ENCODE measurements at places on chromosomes 5 and 9.

DNA sequence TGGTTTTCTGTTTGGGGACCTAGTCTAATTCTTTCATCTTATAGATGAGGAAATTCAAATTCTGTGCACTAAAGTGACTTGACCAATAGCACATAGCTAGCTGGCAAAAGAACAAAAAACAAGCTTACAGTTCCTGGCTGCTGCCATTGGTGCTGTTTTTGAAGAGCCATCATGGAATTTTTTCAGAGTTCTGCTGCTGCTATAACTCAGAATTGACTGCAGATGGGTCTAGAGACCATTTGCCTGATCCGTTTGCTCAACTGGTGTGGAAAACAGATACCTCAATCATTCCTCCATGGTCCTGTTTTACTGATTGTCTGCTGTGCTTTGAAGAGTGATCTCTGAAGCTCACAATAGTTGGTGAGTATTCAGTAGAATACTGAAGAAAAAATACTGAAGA is 15.2 kb downstream of the FBXL7 start:
- H3K4me3 ChIP-seq, result no peak overlapping the region
- no peaks in the 10 kb centered on the region for H3K36me3 ChIP-seq
- H3K27me3 ChIP-seq, result no peaks in the 10 kb centered on the region
- no peak overlapping the region for H3K27ac ChIP-seq

- DNase-seq, result no peak
- no peak overlapping the region for H3K4me3 ChIP-seq
- no peaks in the 10 kb centered on the region for H3K4me1 ChIP-seq
- no peaks in the 10 kb centered on the region for H3K27me3 ChIP-seq
- H3K27ac ChIP-seq, result no peak overlapping the region
Observed at GRCh38 chr5:36392186-36392585, 90.5 kb upstream of the RANBP3L start.

- H3K4me1 ChIP-seq, result no peaks in the 10 kb centered on the region
- DNase-seq, result no peak
- H3K27me3 ChIP-seq, result no peaks in the 10 kb centered on the region
Observed at GRCh38 chr9:71676460-71676859, 91.9 kb downstream of the CEMIP2 start.

GRCh38 chr9:126623667-126624478 is 10.1 kb downstream of the LMX1B start:
- peaks cover 10% of the 10 kb centered on the region for H3K4me1 ChIP-seq
- peaks cover 97% of the 10 kb centered on the region for H3K27me3 ChIP-seq
- H3K4me3 ChIP-seq, result no peak overlapping the region
- no peak overlapping the region for H3K27ac ChIP-seq
- H3K36me3 ChIP-seq, result no peaks in the 10 kb centered on the region
- peak; percentile 53 for DNase-seq

GRCh38 chr5:176296-176823 is 14.9 kb upstream of the LRRC14B start:
- H3K36me3 ChIP-seq, result peaks cover 10% of the 10 kb centered on the region
- no peaks in the 10 kb centered on the region for H3K27me3 ChIP-seq
- H3K4me3 ChIP-seq, result no peak overlapping the region
- peak; percentile 74 for DNase-seq
- no peak overlapping the region for H3K27ac ChIP-seq
- peaks cover 2% of the 10 kb centered on the region for H3K4me1 ChIP-seq

DNA sequence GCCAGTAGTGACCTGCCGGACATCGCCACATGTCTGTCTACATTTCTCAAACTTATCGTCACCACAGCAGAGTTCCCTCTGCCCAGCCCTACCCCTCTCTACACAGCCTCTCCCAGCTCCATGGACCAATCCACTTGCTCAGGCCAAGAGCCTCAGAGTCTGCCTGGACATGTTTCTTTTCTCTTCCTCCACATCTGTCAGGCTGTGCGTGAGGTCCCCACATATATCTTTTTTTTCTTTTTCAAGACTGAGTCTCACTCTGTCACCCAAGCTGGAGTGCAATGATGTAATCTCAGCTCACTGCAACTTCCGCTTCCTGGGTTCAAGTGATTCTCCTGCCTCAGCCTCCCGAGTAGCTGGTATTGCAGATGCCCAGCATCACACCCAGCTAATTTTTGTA is 62.7 kb upstream of the GGTA1 start:
- no peaks in the 10 kb centered on the region for H3K36me3 ChIP-seq
- H3K4me1 ChIP-seq, result peaks cover 4% of the 10 kb centered on the region
- H3K4me3 ChIP-seq, result no peak overlapping the region
- no peaks in the 10 kb centered on the region for H3K27me3 ChIP-seq
- H3K27ac ChIP-seq, result no peak overlapping the region
- no peak for DNase-seq

DNA sequence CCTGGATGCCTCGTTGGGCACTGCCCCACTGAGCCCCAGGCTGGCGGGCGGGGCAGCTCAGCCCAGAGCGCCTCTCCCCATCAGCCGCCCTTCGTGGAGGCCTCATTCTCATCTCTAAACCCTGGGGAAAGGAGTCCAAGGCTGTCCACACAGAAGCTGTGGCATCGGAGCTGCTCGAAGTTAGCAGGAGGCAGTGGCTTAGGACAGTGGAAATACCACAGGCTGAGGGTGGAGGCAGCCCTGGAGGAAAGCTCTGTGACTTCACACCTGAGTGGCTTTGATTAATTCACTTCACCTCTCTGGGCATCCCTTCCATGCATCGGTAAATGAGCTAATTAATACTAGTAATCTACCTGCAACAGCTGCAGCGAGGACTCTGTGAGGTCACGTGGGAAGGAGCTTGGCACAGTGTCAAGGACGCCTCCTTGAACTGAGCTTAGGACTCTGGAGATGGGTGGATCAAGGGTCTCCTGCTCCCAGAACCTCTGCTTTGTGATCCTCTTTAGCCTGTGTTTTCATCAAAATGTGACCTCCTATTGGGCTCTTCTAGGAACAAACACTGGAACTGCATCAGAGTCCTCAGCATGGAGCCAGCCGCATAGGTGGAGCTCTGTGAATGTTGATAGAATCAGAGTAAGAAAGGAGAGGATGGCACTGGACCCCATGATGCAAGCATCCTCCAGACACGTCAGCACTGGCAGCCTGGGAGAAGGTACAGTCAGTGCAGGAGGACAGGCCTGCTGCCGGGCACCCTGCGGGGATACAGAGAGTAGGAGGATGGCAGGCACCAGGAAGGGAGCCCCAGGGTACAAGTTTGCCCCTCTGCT is 842 bp upstream of the ANGPTL2 start:
- no peaks in the 10 kb centered on the region for H3K27me3 ChIP-seq
- H3K36me3 ChIP-seq, result no peaks in the 10 kb centered on the region
- DNase-seq, result no peak
- H3K4me1 ChIP-seq, result peaks cover 3% of the 10 kb centered on the region

- no peaks in the 10 kb centered on the region for H3K27me3 ChIP-seq
- DNase-seq, result peak; percentile 96
- peaks cover 12% of the 10 kb centered on the region for H3K4me1 ChIP-seq
- H3K27ac ChIP-seq, result peak overlapping the region; percentile 18
- H3K4me3 ChIP-seq, result peak overlapping the region; percentile 43
Observed at GRCh38 chr5:177366528-177367322, 9.0 kb downstream of the RGS14 start.

- H3K4me3 ChIP-seq, result no peak overlapping the region
- no peak overlapping the region for H3K27ac ChIP-seq
- H3K27me3 ChIP-seq, result no peaks in the 10 kb centered on the region
- no peaks in the 10 kb centered on the region for H3K36me3 ChIP-seq
Observed at GRCh38 chr5:87782916-87783315, 370.2 kb upstream of the CCNH start.

DNA sequence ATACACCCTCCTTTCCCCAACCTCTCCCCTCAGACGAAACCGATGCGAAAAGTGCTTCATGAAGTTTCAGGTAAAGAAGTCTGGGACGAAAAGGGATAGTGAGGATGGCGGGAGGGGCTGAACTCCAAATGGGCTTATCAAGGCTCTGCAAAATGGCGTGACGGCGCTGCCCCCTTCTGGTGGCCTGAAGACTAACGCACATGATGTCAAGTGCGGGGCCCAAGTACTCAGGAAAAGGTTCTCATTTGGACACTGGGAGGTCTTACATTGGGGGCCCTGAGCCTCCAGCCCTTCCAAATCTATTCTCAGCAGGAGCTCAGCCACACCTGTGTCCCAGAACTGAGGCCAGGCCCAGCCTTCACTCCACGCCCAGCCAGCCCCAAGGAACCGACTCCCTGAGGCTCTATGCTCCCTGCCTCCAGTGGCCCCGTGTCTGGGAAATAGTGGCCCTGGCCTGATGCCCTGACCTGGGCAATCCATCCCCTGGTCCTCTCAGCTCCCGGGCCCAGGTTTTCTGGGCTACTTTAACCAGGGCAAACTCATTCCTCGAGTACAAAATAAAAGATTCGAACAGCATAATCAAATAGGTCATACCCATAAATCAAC is 119.9 kb downstream of the KCNIP1 start:
- H3K4me1 ChIP-seq, result no peaks in the 10 kb centered on the region
- peak; percentile 85 for DNase-seq
- H3K4me3 ChIP-seq, result no peak overlapping the region
- no peak overlapping the region for H3K27ac ChIP-seq

GRCh38 chr5:171453056-171453725 is 33.7 kb downstream of the FGF18 start:
- no peak overlapping the region for H3K27ac ChIP-seq
- DNase-seq, result peak; percentile 78
- H3K4me3 ChIP-seq, result no peak overlapping the region
- peaks cover 4% of the 10 kb centered on the region for H3K4me1 ChIP-seq
- no peaks in the 10 kb centered on the region for H3K36me3 ChIP-seq
- no peaks in the 10 kb centered on the region for H3K27me3 ChIP-seq

- DNase-seq, result no peak
- H3K4me1 ChIP-seq, result no peaks in the 10 kb centered on the region
- H3K36me3 ChIP-seq, result peaks cover 6% of the 10 kb centered on the region
- no peak overlapping the region for H3K4me3 ChIP-seq
- H3K27me3 ChIP-seq, result no peaks in the 10 kb centered on the region
- H3K27ac ChIP-seq, result no peak overlapping the region
Observed at GRCh38 chr9:125330587-125330986, 69.0 kb downstream of the GAPVD1 start.

DNA sequence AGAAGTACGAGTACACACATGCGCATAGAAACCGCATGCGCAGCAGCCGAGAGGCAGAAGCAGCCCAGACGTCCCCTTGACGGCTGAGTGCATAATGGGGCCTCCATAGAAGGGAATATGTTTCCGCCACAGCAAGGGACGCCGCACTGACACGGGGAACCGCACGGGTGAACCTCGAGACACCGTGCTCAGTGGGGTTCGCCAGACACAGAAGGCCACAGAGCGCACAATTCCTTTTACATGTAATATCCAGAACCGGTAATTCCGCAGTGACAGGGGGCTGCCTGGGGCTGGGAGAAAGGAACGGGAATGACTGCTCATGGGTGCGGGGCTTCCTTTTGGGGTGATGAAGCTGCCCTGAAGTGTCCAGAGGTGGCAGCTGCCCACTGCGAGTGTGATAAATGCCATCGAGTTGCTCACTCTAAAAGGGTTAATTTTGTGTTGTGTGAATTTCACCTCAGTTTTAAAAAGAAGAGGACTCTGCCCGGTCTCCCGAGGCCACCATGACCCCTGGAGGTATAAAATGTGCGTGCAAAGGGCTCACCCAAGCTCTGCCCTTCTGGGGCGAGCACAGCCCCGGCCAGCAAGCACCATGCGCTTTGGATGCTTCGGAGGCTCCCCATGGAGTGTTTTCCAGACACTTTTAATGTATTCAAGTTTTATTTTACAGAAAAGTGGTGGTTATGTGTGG is 29.7 kb downstream of the MRPL36 start:
- no peaks in the 10 kb centered on the region for H3K36me3 ChIP-seq
- no peak overlapping the region for H3K27ac ChIP-seq
- no peaks in the 10 kb centered on the region for H3K27me3 ChIP-seq
- no peaks in the 10 kb centered on the region for H3K4me1 ChIP-seq

- H3K36me3 ChIP-seq, result no peaks in the 10 kb centered on the region
- no peak overlapping the region for H3K4me3 ChIP-seq
- no peak for DNase-seq
- H3K27me3 ChIP-seq, result no peaks in the 10 kb centered on the region
- no peak overlapping the region for H3K27ac ChIP-seq
Observed at GRCh38 chr5:96963267-96963666, 27.4 kb downstream of the LNPEP start.

DNA sequence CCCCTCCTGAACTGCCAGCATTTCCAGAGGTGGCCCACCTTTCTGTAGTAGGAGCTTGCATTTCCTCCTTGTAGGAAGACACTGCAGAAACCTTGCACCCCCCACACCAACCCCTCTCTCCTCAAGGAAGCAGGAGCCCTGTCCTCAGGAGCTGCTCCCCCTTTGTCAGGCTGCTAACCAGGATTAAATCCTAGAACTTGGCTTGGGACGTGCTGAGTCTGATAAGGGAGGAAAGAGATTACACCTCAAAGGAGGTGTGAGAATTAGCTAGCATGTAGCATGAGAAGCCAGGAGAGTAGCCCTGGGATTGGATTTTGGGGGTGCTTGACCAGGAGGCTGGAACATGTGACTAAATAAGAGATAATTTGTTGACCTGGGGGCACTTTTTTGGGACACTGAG is 119.8 kb upstream of the ALDH1B1 start:
- no peak overlapping the region for H3K4me3 ChIP-seq
- no peaks in the 10 kb centered on the region for H3K36me3 ChIP-seq
- no peaks in the 10 kb centered on the region for H3K27me3 ChIP-seq
- H3K4me1 ChIP-seq, result peaks cover 7% of the 10 kb centered on the region
- peak; percentile 75 for DNase-seq

DNA sequence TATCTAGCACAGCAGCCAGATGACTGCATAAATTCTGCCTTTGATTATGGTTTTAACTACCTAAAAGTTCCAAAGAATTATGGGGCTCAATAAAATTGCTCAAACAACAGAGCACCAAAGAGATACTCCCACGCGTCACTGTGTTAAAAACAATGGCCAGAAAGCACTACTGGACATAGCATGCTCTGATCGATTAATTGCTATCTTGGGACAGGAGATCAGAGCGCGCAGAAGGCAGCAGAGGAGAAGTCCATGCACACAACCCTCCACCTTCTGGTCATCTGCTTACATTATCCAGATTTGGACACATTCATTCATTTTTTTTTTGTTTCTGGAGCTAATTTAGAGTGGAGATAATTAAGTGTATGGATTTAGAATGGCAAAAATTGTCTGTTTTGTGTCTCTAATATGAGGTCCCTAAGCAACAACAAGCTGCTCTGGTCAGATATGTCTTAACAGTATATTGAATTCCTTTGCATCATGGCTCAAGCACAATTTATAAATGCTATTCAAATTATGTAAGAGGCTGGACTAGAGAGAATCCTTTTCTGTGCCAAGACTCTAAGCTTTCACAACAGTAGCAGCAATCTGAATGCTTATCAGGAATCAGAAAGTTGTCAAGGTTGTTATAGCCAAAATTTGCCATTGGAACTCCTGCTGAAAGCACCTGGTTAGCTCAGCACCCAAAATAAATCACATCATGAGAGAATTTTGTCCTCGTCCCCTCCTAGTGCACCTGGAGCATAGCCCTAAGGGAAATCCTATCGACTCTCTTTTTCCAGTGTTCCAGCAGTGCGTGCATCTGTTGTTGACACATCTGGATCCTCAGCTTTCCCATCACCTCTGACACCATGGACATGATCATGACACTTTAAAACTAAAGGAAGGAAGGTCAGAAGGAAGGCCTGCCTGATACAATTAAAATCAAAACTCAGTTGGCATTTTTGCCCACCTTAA is 98.6 kb upstream of the HMHB1 start:
- no peak for DNase-seq
- no peaks in the 10 kb centered on the region for H3K4me1 ChIP-seq
- H3K36me3 ChIP-seq, result no peaks in the 10 kb centered on the region
- no peak overlapping the region for H3K27ac ChIP-seq

All from mesendoderm (in vitro differentiated cells).